ENCODE measurements at places on chromosomes 2 and 18.

DNA sequence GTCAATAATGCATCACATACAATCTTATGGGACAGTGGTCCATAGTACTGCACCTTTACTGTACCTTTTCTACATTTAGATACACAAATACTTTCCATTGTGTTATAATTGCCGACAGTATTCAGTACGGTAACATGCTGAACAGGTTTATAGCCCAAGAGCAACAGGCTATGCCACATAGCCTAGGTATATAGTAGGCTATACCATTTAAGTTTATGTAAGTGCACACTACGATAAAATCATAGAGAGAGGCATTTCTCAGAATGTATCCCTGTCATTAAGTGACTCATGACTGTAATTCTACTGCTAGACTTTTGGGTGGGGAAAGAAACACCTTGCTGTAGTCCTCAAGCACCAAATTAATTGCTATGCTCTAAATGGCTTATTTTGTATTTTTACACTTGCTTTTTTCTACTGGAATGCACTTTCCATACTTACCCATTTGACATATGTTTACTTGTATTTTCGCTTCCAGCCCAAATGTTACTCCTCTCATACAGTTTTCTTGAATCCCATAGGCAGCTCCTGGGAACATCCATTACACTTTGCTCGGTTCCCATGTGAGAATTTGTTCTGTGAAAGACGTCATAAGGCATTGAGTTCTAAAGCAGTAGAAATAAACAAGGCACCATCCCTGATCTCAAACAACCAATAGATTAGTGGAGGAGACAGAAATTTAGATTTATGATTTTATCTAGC is 714.0 kb upstream of the ID2 start:
- no peak for DNase-seq

DNA sequence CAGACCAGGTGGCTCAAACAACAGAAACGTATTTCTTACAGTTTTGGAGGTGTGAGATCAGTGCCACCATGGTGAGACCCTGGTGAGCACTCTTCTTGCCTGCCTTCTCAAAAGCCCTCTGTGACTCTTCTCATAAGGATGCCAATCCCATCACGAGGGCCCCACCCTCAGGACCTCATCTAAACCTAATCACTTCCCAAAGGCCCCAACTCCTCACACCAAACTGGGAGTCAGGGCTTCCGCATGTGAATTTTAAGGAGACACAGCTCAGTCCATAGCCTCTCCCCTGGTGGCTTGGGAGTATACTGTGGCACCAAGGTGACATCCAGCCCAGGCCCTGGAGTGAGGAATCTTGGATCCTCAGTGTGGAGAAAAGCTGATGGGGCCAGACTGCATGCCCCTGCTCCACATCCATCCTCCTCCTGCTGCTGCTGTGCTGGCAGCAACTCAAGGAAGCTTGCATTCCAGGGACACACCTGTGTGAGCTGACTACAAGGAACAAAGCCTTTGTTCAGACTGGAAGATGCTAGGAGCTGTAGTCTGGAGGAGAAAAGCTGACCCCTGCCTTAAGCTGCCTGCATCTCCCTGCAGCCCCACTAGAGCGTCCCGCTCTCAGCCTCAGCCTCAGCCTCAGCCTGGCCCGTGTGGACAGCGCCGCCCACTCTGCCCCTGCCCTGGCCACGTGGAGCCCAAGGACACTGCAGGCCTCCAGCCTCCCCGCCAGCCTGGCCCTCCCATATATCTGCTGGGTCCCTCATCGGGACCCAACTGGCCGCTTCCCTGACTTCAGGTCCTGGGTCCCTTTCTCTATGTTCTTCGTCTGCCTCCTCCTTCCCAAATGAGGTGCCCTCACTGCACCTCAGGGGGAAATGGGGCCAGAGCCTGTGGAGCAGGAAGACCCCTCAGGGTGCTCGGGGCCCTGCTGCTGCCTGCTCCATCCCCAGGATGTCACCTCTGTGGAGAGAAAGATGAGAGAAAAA is 87.8 kb upstream of the RAB6C start:
- no peak for DNase-seq

- no peak for DNase-seq
Measured at GRCh38 chr18:44309185-44309584, 371.5 kb upstream of the SETBP1 start.

DNA sequence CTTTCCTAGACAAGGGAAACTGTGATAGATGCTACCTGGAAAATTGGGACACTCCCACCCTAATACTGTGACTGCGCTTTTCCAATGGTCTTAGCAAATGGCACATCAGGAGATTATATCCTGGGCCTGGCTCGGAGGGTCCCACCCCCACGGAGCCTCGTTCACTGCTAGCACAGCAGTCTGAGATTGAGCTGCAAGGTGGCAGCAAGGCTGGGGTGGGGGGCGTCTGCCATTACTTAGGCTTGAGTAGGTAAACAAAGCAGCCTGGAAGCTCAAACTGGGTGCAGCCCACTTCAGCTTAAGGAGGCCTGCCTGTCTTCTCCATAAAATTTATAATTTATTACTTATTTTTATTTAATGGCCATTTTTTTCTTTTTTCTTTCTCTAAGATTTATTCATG is 802.1 kb upstream of the SLC39A10 start:
- no peak for DNase-seq
